ENCODE measurements at places on chromosomes 3 and 15.
A peak's percentile ranks its signal among the peaks of the same experiment; 100 is the strongest.

GRCh38 chr15:63054281-63054683 lies 11.7 kb downstream of the TPM1 start:
- no peak for DNase-seq

- no peak for DNase-seq
Measured at GRCh38 chr3:152547153-152547552, 278.4 kb downstream of the MBNL1 start.

DNA sequence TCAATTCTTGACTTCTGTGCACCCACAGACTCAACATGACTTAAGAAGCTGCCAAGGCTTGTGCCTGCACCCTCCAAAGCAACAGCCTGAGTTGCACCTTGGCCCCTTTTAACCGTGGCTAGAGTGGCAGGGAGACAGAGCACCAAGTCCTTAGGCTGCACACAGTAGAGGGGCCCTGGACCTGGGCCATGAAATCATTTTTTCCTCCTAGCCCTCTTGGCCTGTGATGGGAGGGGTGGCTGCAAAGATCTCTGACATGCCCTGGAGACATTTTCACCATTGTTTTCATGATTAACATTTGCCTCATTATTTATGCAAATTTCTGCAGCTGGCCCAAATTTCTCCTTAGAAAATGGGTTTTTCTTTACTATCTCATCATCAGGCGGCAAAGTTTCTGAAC lies 836.8 kb downstream of the ZPLD1 start:
- DNase-seq, result no peak

DNA sequence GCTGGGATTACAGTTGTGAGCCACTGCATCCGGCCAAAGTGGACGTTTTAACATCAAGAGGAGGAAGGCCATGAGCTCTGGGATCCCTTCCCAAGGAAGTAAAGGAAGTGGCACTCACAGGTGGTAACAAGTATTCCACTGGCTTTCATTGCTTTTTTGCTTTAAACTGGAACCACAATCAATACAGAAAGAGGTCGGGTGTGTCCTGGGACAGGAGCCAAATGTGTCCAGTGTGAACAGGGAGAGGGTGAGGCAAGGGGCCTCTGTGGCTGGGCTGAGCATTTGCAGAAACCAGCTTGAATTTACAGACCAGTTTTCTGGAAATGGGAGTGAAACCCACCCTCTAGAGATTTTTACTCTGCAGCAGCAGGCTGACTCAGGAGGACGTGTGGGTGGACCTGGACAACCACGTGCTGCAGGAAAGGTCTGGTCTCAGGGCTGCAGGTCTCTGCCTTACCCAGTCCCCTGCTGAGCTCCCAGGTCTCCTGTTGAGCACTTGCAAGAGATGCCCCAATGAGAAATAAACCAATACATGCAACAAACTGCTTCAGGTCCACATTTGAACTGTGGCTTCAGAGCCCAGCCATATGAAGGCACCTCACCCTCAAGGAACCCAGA lies 42.8 kb upstream of the TMEM115 start:
- no peak for DNase-seq

DNA sequence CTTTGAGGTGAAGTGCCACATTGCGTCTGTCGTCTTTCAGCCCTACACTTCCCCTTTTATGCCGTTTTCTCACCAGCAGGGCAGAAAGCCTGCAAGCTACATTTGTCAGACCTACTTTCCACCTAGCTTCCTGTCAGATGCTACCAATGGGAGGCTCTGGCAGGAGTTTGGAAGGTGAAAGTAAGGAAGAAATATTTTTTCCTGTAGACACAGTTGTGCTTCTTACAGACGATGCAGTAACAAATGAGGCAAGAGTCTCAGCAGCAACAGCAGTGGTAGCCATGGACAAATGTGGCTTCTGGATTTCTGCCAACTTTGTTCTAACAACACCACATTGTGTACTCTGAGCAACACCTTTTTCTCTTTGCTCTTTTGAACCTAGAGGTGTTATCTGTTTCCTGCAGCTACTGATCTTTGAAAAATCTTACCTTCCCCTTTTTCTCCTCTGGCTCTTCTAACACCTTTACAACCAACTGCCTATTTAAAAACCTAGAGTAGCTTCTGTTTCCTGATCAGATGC lies 70.6 kb upstream of the STT3B start:
- peak; percentile 37 for DNase-seq

- no peak for DNase-seq
Measured at GRCh38 chr15:94586099-94586498, 354.7 kb downstream of the MCTP2 start.

Measured in HepG2 (cell line).